ENCODE measurements at places on chromosomes 11 and 22. TPM values are rescaled to one million over a fixed set of nuclear protein-coding genes. Genes with fewer than 3 reads are reported as not detected.
A peak's percentile ranks its signal among the peaks of the same experiment; 100 is the strongest.

- no peaks in the 10 kb centered on the region for H3K4me1 ChIP-seq
- no peaks in the 10 kb centered on the region for H3K27me3 ChIP-seq
- H3K27ac ChIP-seq, result no peak overlapping the region
- no peak overlapping the region for H3K4me3 ChIP-seq
Measured at GRCh38 chr11:2419638-2420501, 19.3 kb downstream of the TSSC4 start.

- no peak overlapping the region for H3K27ac ChIP-seq
- no peak for DNase-seq
- peaks cover 5% of the 10 kb centered on the region for H3K27me3 ChIP-seq
- no peak overlapping the region for H3K4me3 ChIP-seq
- peaks cover 15% of the 10 kb centered on the region for H3K4me1 ChIP-seq
Measured at GRCh38 chr11:59728154-59728553, 14.5 kb upstream of the OR10V1 start.

DNA sequence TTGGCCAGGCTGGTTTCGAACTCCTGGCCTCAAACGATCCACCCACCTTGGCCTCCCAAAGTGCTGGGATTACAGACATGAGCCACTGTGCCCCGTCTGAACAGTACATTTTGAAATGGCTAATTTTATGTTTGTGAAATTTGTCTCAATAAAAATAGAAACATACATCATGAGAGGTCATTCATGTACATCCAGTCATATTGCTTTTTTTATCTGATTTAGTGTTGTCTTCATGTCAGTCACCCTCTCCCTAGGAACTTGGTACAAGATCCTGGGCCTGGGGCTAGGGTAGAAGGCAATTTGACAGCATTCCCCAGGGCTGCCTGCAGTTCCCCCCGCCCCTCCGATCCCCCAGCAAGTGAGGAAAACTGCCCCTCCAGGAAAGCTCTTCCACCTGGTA is 46.6 kb upstream of the RBFOX2 start:
- peaks cover 2% of the 10 kb centered on the region for H3K27me3 ChIP-seq
- H3K4me3 ChIP-seq, result no peak overlapping the region
- no peak for DNase-seq

DNA sequence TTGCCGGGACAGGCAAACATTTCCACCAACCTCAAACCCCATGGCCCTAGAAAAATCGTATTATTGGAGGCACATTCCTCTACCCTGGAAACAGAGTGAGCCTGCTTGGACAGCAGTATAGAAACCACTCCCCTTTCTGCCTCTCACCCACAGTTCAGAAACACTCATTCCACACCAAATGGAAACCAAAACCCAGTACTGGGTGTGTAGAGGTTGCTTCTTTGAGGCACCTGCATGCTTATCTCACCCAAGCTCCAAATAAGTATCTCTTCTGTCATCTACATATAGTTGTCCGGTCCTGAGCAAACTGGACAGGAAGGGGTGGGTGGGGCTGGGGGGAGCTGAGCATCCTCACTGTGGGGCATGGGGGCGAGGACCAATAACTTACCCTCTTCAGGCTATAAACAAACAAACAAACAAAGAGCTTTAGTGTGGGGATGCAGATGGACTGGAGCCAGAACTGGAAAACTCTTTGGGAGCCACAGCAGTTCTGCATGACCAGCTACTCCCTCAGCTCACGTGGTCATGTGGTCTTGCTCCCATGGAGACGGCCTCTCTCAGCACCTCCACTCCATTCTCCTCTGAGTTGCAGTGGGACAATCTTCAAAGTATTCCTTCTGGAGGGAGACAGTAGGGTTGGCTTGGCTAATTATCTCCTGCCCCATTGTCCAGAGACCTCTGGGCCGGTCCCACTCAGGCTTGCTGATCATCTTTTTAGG is 1.0 kb upstream of the PLAAT2 start:
- H3K4me1 ChIP-seq, result peaks cover 72% of the 10 kb centered on the region
- H3K4me3 ChIP-seq, result no peak overlapping the region
- peak overlapping the region; percentile 71 for H3K27ac ChIP-seq
- peak; percentile 68 for DNase-seq
- peaks cover 2% of the 10 kb centered on the region for H3K27me3 ChIP-seq

GRCh38 chr11:73217131-73217809 is 811 bp upstream of the P2RY2 start:
- H3K27me3 ChIP-seq, result peaks cover 30% of the 10 kb centered on the region
- H3K4me3 ChIP-seq, result peak overlapping the region; percentile 41
- H3K36me3 ChIP-seq, result no peaks in the 10 kb centered on the region
- no peak for DNase-seq

DNA sequence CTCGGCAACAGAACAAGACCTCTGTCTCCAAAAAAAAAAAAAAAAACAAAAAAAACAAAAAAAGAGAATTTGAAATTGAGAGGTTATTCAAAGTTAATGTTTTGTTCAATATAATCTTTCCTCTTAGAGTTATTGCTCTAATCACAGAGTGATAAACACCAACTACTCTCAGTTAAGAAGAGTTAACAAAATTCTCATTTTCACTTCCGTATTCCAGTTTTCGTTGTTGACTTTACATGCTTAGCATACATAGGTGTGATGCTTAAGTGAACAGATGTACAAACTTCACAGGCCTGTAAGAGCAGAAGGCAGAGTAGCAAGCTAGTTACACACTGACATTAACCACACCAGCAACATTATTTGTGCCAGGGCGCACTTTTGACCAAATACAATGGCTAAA is 12.3 kb downstream of the EIF4ENIF1 start:
- H3K36me3 ChIP-seq, result peaks cover 47% of the 10 kb centered on the region
- no peaks in the 10 kb centered on the region for H3K27me3 ChIP-seq
- no peak overlapping the region for H3K27ac ChIP-seq
- no peak for DNase-seq
- H3K4me1 ChIP-seq, result peaks cover 15% of the 10 kb centered on the region

DNA sequence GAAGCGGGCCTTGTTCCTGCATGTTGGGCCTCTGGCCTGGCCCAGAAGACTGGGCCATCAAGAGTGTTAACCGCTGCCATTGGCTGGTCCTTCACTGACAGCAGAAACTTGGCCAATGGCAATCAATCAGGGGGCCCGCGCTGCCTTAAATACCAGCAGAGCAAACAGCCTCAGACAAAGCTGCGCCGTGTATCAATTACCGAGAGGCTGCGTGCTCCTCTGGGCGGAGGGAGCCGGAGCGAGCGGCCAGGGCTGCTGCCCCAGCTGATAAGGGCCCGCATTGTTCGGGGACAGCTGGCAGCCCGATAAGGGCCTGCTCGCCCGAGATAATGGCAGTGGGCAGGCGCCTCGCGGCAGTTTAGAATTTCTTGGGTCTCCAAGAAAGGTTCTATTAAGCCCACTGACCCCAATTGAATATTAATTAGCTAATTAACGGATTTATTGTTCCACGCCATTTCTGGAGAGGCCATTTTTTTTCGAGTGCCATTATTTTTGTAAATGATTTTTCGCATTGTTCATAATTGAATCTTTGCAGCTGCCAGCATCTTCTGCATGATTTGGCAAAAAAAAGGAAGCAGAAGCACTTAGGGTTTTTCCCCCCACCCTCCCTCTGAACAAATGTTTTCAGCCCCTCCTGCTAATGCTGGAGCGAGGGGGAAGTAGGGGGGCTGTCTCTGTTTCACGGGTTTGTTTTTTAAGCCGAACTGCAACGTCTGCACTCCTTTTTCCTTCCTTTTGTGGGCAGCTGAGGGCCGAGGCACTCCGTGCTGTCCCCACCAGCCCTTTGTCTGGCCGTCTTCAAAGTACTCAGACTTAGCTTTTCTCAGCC is 37.6 kb upstream of the RIC3 start:
- H3K4me1 ChIP-seq, result no peaks in the 10 kb centered on the region
- DNase-seq, result no peak
- H3K27ac ChIP-seq, result no peak overlapping the region
- H3K4me3 ChIP-seq, result no peak overlapping the region
- H3K27me3 ChIP-seq, result peaks cover 9% of the 10 kb centered on the region

DNA sequence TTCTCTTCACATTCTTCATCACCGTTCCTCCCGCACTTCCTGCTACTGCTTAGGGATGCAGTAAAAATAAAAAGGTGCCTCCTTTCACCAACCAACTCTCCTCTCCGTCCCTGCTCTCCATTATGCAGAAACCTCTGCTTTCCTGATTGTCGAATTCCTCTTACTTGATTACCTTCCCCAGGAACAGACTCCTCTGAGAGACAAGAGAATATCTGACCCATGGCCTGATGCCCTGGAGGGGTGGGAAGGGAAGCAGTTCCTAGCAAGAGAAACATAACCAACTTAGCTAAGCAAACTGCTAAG is 80.9 kb downstream of the TRIM29 start:
- peaks cover 2% of the 10 kb centered on the region for H3K27me3 ChIP-seq
- H3K27ac ChIP-seq, result no peak overlapping the region
- H3K4me3 ChIP-seq, result no peak overlapping the region
- H3K4me1 ChIP-seq, result no peaks in the 10 kb centered on the region
- H3K36me3 ChIP-seq, result no peaks in the 10 kb centered on the region

DNA sequence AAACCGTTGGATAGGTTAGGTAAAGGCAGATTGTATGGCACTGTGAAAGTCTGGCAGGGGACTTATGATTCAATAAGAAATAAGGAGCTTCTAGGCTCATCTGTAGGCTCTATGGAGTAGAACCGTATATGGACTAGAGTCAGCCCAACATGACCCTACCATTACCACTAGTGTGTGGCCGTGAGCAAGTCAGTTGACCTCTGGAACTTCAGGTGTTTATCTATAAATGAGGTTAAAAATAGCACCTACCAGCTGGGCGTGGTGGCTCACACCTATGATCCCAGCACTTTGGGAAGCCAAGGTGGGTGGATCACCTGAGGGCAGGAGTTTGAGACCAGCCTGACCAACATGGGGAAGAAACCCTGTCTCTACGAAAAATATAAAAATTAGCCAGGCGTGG is 4.4 kb downstream of the HINFP start:
- no peak for DNase-seq
- no peak overlapping the region for H3K4me3 ChIP-seq
- H3K27me3 ChIP-seq, result no peaks in the 10 kb centered on the region
- peaks cover 34% of the 10 kb centered on the region for H3K4me1 ChIP-seq

DNA sequence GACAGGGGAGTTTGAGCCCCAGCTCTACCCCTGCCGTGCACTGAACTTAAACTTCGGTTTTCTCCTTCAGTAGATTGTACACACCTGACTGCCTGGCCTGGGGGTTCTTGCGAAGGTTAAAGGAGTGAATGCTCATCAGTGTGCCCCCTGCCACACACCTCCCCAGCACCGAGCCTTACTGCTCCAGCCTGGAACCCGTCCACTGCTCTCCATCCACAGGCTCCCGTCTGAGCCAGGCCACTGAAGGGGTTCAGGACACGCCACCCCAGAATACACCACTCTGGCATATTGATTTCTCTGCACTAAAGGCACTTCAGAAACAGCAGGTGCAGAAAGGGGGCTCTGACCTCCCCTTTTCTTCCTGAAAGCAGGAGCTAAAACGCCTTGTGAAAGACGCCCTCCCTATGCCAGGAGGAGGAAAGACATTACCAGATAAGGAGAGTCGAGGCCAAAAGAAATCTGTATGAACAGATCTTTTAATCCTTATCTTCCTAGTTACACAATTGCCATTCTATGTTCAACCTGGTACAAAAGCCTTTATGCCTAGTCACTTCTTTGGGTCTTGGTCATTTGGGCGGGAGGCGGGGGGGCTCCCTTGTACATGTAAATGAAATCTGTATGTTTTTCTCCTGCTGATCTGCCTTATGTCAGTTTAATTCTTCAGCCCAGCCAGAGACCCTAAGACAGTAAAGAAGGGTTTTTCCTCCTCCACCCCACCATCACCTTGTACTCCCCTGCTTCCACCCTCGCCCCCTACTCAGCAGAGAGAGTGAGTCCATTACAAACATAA is 1.9 kb upstream of the SSTR3 start:
- H3K4me1 ChIP-seq, result peaks cover 58% of the 10 kb centered on the region
- no peaks in the 10 kb centered on the region for H3K27me3 ChIP-seq
- peaks cover 28% of the 10 kb centered on the region for H3K36me3 ChIP-seq
- H3K4me3 ChIP-seq, result no peak overlapping the region
- no peak for DNase-seq

DNA sequence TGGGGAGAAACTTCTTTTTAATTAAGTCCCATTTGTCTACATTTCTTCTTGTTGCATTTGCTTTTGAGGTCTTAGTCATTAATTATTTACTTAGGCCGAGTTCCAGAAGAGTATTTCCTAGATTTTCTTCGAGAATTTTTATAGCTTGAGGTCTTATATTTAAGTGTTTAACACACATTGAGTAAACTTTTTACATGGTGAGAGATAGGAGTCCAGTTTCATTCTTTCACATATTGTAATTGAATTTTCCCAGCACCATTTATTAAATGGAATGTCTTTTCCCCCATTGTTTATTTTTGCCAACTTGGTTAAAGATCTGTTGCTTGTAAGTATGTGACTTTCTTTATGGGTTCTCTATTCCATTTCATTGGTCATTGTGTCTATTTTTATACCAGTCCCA is 1344.0 kb upstream of the RAG2 start:
- no peaks in the 10 kb centered on the region for H3K36me3 ChIP-seq
- H3K27me3 ChIP-seq, result no peaks in the 10 kb centered on the region
- no peaks in the 10 kb centered on the region for H3K4me1 ChIP-seq
- H3K27ac ChIP-seq, result no peak overlapping the region
- H3K4me3 ChIP-seq, result no peak overlapping the region

- H3K27me3 ChIP-seq, result no peaks in the 10 kb centered on the region
- DNase-seq, result no peak
- H3K27ac ChIP-seq, result no peak overlapping the region
- no peaks in the 10 kb centered on the region for H3K4me1 ChIP-seq
- H3K36me3 ChIP-seq, result peaks cover 3% of the 10 kb centered on the region
- no peak overlapping the region for H3K4me3 ChIP-seq
Measured at GRCh38 chr11:66766681-66767080, 37.7 kb upstream of the SPTBN2 start.

DNA sequence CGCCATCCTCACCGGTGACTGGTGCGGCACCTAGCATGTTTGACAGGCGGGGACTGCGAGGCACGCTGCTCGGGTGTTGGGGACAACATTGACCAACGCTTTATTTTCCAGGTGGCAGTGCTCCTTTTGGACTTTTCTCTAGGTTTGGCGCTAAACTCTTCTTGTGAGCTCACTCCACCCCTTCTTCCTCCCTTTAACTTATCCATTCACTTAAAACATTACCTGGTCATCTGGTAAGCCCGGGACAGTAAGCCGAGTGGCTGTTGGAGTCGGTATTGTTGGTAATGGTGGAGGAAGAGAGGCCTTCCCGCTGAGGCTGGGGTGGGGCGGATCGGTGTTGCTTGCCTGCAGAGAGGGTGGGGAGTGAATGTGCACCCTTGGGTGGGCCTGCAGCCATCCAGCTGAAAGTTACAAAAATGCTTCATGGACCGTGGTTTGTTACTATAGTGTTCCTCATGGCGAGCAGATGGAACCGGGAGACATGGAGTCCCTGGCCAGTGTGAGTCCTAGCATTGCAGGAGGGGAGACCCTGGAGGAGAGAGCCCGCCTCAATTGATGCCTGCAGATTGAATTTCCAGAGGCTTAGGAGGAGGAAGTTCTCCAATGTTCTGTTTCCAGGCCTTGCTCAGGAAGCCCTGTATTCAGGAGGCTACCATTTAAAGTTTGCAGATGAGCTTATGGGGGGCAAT is 1.1 kb downstream of the NEAT1 start:
- peaks cover 59% of the 10 kb centered on the region for H3K36me3 ChIP-seq
- H3K27me3 ChIP-seq, result peaks cover 5% of the 10 kb centered on the region
- peaks cover 47% of the 10 kb centered on the region for H3K4me1 ChIP-seq
- H3K4me3 ChIP-seq, result peak overlapping the region; percentile 91

- no peaks in the 10 kb centered on the region for H3K36me3 ChIP-seq
- no peaks in the 10 kb centered on the region for H3K27me3 ChIP-seq
- H3K4me1 ChIP-seq, result no peaks in the 10 kb centered on the region
- DNase-seq, result no peak
- H3K4me3 ChIP-seq, result no peak overlapping the region
- no peak overlapping the region for H3K27ac ChIP-seq
Measured at GRCh38 chr11:120091701-120092100, 46.2 kb downstream of the TRIM29 start.

The LRRC56 gene
- 2.1 TPM for total RNA-seq

The ART1 gene
- not detected for total RNA-seq

The WBP2NL gene
- 1.6 TPM for total RNA-seq

The KRTAP5-1 gene
- not detected for total RNA-seq

The ALDH3B2 gene
- not detected for total RNA-seq

The DKK3 gene
- total RNA-seq, result not detected

The H19 gene
- not detected for total RNA-seq

The PTGDR2 gene
- total RNA-seq, result 1.3 TPM

The NLRP14 gene
- 0.05 TPM for total RNA-seq

Data from activated CD4-positive, alpha-beta T cell treated with anti-CD3 and anti-CD28 coated beads, Interleukin-2, amount 10 ng/mL, durations not matched to agents 7 days and 5 days (primary cell).